Right cardiac atrium (tissue), 5 donors: ENCODE measurements at places on chromosomes 12 and 14. TPM values are rescaled to one million over a fixed set of nuclear protein-coding genes. Genes with fewer than 3 reads are reported as not detected.
A peak's percentile ranks its signal among the peaks of the same experiment; 100 is the strongest.

GRCh38 chr12:8123124-8123912 lies at the start of gene CLEC4A:
Gene CLEC4A, plus strand, starts transcription at chr12:8123617. Its CDS starts 262 bp downstream, at chr12:8123879.
- DNase-seq: no peak

The DPF3 gene
- 25.9 TPM for total RNA-seq

- no peak for DNase-seq
Observed at GRCh38 chr12:46779063-46779462, 46.7 kb downstream of the SLC38A4 start.

The UNC79 gene
- 0.21 TPM for total RNA-seq

DNA sequence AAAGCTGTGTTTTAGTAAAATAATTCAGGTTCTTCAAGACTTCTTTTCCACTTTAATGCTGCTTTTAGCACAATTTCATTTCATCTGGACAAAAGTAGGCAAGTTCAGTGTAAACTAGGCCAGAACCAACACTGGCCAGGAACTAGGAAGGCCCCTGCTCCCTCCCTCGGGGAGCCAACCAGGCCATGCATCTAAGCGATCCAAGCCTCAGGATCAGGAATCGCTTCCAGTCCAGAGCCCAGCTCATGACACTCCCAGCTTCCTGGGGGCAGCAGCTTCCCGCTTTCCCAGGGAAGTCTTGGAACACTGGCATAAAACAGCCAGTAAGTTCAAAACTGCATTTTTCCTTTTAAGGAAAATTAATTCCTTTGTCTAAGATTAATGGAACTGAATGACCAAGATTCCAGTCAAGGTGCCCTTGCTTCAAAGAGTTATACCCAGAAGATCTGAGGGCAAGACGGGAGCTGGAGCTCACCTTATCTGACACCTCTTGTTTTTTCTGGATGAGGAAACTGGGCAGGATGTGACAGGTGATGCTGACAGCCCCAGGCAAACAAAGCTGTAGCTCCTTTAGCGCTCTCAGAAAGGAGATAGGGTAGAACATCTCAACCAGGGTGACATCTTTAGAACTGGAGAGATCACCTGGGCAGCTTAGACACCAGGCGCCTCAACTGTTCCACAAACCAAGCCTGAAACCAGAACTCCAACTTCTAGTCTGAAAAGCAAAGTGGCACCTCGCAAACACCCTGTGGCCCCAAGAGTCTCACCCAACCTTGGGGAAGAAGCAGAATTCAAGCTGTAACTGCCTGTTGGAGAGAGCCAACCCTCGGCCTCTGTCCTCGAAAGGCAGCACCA lies 61.4 kb upstream of the PNMA1 start:
- DNase-seq: peak; percentile 57

- no peak for DNase-seq
Observed at GRCh38 chr14:63478437-63478852, 64.7 kb downstream of the PPP2R5E start.

GRCh38 chr14:68041876-68042354 lies 222.3 kb downstream of the RAD51B start:
- no peak for DNase-seq

The COX8C gene
- not detected for total RNA-seq

DNA sequence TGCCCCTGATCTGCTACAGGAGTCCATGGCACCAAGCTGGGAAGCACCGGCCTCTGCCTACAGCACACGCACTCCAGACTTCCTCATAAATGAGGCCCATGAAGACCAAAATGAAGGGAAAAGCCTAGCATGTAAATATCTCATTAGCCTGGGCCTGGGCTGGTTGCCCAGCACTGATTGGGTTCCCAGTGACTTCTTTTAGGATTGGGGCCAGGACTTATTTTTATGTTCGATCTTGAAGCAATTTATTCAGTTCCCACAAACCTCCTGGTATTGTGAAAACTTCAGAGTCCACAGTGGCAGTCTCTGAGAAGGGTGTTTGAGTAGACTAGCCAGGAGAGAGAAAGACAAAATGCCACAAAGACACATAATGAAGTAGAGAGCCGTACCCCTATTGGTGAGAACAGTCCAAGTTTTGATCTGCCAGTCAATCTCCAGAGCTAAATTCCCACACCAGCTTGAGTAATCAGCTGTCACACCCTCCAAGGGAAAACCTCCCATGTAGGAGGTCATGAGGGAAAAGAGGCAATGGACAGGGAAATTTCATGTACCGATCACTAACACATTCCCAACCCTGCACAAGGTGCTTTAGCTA lies 78.2 kb downstream of the PHLDA1 start:
- DNase-seq: no peak

DNA sequence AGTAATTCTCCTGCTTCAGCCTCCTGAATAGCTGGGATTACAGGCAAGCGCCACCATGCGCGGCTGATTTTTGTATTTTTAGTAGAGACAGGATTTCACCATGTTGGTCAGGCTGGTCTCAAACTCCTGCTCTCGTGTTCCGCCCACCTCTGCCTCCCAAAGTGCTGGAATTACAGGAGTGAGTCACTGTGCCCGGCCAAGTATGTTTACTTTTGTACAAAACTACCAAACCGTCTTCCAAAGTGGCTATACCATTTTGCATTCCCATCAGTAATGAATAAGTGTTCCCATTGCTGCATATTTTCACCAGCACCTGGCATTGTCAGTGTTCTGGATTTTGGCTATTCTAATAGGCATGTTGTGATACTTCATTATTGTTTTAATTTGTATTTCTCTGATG lies 8.4 kb upstream of the KRT6A start:
- DNase-seq: no peak

- no peak for DNase-seq
Observed at GRCh38 chr12:6311822-6312528, 1.5 kb downstream of the PLEKHG6 start.

DNA sequence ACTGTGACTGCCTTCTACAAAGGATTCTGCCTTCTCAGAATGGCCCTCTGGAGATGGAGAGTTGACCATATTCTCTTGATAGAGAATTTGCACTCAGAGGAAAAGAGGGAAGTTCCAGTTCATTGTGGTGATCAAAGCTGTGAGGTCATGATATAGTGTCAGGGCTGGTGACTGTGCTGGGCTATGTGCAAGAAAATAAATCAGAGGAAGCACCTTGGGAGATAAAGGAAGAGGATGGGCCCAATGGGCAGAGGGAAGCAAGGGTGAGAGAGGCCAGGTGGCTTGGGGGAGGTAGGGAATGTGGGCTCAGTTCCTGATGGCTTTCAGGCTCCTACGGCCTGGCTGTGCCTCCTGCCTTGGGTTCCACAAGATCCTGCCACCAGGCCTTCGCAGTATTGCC lies 145.8 kb downstream of the SLC8A3 start:
- no peak for DNase-seq

DNA sequence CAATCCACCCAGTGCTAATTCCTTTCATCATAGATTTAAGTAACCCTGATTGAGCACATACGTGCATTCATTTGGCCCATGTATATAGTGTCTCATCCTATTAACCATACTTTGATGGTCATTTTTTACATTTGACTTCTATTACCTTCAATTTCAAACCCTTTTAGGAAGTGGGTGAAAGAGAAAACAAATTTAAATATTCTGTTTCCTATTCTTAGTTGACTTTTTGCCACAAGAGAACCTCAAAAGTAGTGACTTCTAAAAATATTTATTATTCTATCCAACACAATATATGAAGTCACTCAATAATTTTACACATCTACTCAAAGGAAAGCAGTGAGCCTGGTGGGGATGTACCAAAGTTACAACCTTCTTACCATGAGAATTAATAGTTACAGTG lies 164.9 kb downstream of the CEP128 start:
- DNase-seq: no peak

DNA sequence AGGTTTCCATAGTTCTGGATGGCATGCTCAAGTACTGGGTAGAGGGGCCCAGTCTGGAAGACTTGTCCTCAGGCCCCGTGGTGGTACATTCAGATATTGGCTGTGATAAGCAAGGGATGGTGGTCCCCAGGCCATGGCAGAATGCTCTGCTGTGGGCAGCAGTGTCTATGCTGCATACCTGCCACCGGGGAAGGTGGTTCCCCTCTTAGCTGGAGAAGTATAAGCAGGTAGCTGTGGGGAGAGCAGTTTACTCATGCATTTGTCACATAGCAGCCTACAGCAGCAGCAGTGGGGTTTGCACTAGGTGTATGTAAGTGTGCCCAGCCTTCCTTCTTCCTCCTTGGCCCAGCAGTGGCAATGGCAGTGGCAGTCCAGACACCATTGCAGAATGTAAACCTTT lies 69.3 kb upstream of the ADAMTS20 start:
- no peak for DNase-seq

The TGFB3 gene
- 39.5 TPM for total RNA-seq
